Activated CD4-positive, alpha-beta T cell treated with anti-CD3 and anti-CD28 coated beads, Interleukin-2, amount 50 U/mL, for 4 hours (primary cell): ENCODE measurements at places on chromosomes 2 and 18.

DNA sequence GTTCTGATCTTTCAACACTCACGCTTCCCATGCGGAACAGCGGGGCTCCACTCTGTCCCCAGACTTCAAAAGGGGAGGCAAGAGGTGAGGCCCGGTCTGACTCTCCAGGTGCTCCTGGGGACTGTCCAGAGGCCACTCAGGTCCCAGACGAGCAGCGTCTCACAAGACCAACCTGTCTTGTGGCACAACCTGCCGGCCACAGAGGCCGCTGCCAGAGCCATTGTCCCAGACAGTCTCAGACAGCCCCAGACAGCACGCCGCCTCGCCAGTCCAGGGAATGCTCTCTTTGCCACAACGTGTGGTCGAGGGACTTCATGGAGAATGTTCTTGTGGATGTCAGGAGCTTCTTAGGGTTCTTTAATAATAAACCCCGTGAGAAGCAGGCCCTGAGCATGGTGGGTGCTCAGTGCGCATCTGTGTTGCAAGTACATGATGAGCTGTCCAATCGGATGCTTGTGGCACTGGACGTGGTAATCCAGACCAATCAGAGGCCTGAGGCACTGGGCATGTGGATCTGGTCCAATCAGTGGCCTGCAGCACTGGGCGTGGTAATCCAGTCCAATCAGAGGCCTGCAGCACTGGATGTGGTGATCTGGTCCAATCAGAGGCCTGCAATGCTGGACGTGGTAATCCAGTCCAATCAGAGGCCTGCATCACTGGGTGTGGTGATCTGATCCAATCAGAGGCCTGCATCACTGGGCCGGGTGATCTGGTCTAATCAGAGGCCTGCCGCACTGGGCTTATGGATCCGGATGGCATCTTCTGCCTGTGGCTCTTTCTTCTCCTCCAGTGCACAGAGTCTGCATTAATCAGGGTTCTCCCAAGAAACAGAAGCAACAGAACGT is 76.4 kb downstream of the TMEM18 start:
- DNase-seq: no peak

- no peak for DNase-seq
Observed at GRCh38 chr2:235986361-235986760, 181.8 kb downstream of the GBX2 start.

DNA sequence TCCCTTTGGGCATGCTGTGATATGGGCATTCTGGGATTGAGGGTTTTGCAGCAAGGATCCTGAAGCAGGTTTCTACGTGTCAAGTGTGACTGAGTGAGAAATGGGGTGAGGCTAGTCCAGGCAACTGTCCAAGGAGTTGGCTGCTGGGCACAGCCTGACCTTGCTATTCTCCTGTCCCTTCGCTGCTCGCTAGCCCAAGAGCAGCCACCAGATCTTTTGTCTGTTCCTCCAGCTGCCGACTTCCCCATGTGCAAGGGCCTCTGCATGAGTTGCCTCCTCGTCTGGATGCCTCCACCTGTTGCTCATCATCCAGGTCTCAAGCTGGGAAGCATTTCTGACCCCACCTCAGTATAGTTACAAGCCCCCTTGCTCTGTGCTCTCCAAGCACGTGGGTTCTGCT is 71.1 kb downstream of the DYSF start:
- no peak for DNase-seq

- no peak for DNase-seq
Observed at GRCh38 chr18:35252466-35252865, 11.6 kb downstream of the ZNF397 start.

- DNase-seq: no peak
Observed at GRCh38 chr2:241208058-241208457, 19.6 kb downstream of the ANO7 start.

- no peak for DNase-seq
Observed at GRCh38 chr2:181780047-181780651, 99.8 kb upstream of the NEUROD1 start.

GRCh38 chr2:42598656-42599055 is 30.2 kb downstream of the MTA3 start:
- no peak for DNase-seq

DNA sequence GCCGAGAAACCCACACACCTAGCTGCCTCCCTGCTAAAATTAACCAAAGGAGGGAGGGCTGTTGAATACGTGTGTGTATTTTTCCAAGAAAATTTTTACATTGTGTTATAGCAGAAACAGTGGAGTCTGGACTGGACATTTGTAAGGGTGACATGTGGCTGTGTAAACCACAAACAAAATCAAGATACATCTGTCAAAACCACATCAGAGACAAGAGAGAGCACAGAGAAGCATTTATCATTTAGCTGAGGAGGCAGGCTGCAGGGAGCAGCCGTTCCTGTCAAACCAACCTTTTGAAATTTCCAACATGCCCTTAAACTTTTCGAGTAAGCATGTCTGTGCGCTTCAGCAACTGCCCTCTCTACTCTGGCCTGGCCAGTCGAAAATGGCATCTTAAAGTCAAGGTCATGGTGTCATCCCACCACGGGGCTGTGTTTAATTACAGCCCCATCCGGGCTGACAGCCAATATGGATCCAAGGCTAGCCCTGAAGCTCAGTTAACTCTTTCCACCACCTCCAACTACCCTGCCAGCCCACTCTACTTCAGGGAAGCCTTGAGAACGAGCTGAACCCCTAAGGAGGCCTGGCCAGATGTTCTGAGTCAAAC is 8.4 kb downstream of the BCL11A start:
- no peak for DNase-seq

DNA sequence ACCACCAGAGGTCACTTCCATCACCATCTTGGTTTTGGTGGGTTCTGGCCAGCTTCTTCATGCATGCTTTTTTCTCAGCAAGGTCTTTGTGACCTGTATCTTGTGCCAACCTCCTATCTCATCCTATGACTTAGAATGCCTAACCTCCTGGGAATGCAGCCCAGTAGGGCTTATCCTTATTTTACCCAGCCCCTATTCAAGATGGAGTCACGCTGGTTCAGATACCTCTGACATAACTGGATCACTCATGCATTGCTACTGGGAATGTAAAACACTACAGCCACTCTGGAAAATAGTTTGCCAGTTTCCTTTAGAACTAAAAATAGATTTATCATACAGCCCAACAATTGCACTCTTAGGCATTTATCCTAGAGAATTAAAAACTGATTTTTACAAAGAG is 219.2 kb downstream of the IRS1 start:
- DNase-seq: no peak

GRCh38 chr18:49548229-49548636 is 13.6 kb upstream of the LIPG start:
- no peak for DNase-seq

DNA sequence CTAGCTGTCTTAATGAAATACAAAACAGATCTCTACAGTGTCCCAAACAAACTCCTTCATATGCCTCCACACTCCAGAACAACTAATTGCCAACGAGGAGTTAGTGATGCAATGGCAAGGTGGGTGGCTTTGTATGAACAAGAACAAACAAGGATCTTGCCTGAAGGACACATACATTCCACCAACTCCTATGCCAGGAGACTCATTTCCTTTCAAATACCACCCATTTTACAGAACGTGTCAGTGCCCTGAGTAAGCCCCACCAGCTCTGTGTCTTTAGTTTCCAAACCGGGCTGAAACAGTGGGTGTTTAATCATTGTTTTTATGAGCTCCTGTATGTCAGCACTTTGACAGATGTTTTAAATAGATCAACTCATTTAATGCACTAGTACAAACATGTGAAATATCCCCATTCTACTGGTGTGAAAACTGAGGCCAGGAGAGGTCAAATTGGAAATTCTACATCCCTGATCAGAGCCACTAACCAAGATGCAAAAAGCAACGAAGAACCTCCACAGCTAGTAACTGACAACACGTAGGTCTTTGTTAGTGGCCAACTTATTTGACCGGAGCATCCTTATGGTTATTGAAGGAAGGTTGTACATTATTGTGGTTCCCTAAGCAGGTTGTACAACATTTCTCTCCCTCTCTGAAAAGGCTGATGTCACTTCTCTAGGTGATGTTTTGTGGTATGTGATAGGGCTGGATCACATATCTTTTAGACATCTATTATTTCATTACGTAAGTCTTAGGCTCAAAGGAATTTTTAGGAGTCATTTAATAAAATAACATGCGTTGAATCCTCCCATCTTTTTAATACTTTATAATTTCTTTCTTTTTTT is 534.9 kb upstream of the TNP1 start:
- DNase-seq: no peak

- DNase-seq: no peak
Observed at GRCh38 chr18:49189772-49190171, 239.0 kb upstream of the SMAD7 start.

DNA sequence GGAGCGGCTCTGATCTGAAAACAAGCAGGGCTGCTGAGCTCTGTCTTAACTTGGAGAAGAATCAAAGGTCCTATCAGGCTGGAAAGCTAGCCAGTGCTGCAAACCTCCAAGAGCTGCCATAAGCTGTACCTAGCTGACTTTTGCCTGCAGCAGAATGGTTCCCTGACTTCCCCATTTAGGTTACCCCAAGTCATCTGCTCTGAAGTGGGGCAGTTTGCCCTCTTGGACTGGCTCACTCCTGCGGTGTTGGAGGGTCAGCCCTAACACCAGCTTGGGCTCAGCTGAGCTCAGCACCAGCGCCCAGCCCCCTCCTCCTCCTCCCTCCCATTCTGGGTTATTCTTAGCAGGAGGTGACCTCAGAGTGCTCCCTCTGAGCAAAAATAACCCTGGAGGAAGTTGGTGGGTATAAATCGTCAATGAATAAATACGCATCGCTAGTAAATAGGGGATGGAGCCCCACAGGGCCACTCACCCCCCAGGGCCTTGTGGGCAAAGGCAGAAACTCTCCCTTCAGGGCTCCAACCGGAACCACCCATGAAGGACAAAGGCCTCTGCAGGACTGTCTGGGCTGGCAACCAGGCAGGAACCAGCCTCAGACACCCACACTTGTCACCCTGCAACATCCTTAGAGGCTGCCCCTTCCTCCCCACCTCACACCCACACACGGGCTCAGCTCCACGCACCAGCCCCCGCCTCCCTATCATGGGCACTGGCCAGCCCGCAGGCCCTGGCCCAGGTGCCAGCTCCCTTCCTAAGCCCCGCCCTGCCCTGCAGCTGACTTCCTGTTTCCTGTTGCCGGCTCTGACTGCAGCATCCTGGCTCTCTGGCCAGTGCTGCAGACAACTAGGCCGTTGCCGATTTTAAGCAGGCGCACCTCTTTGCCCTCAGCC is 46.9 kb downstream of the DNMT3A start:
- DNase-seq: peak; percentile 41

DNA sequence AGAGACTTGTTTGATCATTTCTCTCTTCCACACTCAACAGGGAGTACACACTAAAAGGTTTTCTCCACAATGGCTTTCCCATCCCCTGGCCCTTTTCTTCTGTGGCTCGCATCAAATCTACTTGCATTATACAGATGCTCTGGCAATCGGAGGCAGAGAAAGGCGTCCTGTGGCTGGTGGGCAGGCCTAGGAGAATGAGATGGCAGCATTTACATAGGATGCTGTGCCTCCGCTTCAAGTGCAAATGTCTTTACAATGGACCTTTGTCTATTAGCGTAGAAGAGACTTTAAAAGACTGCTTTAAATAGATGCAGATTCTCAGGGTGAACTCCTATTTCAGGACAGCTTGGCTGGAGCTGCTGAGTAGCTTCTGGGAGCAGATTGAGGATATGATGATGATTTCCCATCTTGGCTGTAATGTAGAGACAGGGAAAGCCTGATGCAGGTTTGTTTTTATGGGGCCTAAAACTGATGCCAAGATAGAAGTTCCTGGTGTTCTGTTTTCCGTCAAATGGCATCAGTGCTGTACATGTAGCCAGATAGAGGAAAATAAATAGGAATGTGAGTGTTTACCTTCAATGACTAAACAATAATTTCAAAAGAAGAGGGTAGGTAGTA is 423.4 kb downstream of the RND3 start:
- DNase-seq: no peak

- no peak for DNase-seq
Observed at GRCh38 chr2:55729136-55729685, 35.6 kb upstream of the PNPT1 start.

GRCh38 chr2:23291239-23291638 is 93.7 kb upstream of the KLHL29 start:
- DNase-seq: no peak

- no peak for DNase-seq
Observed at GRCh38 chr2:129439406-129440302, 539.8 kb upstream of the RAB6C start.
